Endodermal cell (in vitro differentiated cells): ENCODE measurements at places on chromosomes 3 and 15. TPM values are rescaled to one million over a fixed set of nuclear protein-coding genes. Genes with fewer than 3 reads are reported as not detected.

CPNE9 gene
- 0.62 and 0.66 TPM in 2 replicates for total RNA-seq

PDE8A gene
- 12.9 to 14.8 TPM (median 13.9 TPM) in 3 replicates for total RNA-seq

SPATA12 gene
- total RNA-seq: 0.18 TPM in 1 of 2 replicates, not detected in the other

COLQ gene
- 2.7 to 7.3 TPM (median 4.7 TPM) in 3 replicates for total RNA-seq

SST gene
- not detected in 2 replicates for total RNA-seq
